ENCODE measurements at places on chromosomes 4 and X.
A peak's percentile ranks its signal among the peaks of the same experiment; 100 is the strongest.

- DNase-seq = no peak
Observed at GRCh38 chrX:153333266-153333665, 687 bp upstream of the ZNF275 start.

- DNase-seq = no peak
Observed at GRCh38 chrX:138791551-138791950, 80.0 kb upstream of the FGF13 start.

DNA sequence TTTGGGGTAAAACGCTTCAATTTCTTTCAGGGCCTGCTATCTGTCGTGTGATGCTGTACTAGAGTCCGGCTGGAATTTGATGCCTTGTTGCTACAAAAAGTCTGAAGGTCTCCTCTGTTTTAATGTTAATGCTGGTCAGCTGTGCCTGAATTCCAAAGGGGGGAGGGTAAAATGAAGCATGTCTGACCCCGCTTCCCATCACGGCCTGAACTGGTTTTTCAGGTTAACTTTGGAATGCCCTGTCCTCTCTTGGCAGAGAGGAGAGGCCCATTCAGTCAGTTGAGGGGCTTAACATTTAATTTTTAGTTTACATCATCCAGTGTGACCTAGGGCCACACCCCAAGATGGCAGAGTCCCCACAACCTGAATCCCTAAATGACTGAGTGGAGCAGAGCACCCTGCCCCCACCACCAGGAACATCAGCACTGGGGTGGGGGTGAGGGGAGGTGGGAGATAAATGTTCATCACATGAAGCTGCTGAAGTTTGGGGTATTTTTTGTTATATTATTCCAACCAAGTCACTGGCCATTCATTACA is 47.9 kb upstream of the GPR78 start:
- no peak for DNase-seq

GRCh38 chr4:61493470-61493869 is 293.3 kb downstream of the ADGRL3 start:
- DNase-seq = no peak

DNA sequence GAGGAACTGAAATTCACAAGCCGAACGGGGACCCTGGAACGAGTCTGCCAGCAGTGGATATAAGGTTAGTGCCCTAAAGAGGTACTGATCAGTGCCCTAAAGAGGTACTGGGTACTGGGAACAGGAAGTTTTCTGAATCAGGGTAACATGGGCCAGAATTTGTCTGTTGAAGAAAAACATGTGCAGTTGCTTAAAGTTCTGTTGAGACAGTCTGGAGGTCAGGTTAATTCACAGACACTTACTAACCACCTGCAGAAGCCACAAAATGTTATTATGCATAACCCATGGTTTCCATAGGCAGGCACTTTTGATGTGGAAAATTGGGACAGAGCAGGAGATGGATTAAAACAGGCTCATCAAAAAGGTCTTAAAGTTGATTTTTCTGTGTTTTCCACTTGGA is 17.9 kb downstream of the SPIN2B start:
- no peak for DNase-seq

DNA sequence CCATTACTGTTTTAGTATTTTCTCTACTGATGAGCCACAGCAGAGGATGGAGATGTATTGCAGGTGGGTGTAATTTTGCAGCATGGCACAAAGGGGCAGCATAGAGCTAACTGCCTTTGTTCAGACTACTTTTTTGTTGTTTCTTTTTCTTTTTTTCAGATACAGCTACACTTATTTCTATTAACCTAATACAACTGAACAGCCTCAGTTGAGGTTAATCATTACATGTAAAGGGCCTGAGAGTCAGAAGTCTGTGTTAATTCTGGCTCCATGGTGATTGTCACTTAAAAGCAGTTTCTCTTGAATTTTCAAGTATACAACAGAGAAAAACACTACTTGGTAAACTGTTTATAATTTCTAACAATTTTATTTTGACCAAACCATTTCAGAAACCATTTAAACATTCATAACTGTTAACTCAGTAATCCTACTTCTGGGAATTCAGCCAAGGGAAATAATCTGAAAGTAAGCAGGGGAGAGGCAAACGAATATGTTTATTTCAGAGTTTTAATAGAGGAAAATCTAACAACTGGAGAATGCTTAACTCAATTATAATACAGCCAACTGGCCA is 13.9 kb upstream of the PPEF2 start:
- DNase-seq = no peak

GRCh38 chr4:138869165-138869564 is 146.4 kb upstream of the NOCT start:
- no peak for DNase-seq

DNA sequence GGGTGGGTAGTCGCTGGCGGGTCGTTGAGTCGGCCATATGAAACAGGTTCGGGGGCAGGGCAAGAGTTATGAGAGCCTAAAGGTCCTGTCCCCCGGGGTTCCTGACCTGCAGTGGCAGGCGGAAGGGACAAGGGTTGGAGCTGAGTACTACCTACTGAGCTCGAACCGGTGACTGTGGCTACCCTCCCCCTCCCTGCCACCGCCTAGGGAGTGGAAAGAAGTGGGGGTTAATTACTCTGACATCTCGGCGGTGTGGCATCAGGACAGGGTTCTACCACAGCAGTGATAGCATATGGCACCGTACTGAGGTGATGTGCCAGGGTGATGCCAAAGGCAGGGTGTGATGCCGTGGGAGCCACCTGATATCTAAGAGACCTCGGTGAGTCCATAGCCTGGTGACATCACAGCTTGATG is 307 bp downstream of the ATG4A start:
- DNase-seq = no peak

DNA sequence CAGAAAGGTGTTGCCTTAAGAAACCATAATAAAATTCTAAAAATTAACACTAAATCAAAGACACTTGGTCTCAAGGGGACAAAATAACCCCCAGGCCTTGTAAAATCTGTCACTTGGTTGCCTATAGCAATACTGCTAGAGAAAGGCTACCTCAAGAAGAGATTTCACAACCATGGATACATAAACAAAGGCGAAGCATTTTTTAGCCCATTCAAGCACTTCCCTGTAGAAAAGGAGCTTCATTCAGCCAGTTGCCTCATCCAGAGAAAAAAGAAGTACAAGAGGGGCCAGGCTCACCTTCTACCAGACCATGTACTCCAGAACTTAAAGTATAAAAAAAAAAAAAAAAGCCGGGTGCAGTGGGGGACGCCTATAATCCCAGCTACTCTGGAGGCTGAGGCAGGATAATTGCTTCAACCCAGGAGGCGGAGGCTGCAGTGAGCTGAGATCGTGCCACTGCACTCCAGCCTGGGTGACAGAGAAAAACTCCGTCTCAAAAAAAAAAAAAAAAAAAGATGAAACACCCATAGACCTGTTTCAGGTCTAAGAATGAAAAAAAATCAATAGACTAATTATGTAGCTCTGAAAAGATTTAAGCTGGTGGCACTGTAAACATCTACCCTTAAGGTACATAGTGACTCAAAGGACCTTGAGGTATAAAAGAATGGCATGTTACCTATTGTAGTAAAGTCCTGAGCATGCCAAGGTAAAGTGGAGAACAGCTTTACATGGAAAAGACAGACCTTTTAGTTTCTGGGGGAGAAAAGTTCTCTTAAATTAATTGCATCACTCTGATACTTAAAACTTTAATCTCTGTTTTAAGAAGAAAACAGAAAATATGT is 18.0 kb downstream of the RUFY3 start:
- no peak for DNase-seq

GRCh38 chrX:101407167-101407747 is 468 bp downstream of the GLA start:
- no peak for DNase-seq

DNA sequence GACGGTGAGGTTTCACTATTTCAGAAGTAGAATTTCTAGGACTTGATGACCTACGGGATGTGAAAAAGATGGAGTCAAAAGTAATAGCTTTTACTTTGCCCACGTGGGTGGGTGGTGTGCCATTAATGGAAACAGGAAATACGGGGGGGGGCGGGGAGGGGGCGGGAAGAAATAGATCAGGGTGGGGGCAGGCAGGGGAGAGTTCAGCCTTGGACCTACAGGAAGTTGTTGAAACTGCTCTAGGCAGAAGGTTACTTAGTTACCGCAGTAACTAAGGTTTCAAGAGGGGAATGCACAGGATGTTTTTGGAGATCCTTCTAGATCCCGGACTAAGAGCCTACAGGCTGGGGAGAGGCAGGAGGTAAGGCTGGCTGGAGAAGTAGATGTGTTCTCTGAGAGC is 3.6 kb upstream of the FHL1 start:
- DNase-seq = no peak

DNA sequence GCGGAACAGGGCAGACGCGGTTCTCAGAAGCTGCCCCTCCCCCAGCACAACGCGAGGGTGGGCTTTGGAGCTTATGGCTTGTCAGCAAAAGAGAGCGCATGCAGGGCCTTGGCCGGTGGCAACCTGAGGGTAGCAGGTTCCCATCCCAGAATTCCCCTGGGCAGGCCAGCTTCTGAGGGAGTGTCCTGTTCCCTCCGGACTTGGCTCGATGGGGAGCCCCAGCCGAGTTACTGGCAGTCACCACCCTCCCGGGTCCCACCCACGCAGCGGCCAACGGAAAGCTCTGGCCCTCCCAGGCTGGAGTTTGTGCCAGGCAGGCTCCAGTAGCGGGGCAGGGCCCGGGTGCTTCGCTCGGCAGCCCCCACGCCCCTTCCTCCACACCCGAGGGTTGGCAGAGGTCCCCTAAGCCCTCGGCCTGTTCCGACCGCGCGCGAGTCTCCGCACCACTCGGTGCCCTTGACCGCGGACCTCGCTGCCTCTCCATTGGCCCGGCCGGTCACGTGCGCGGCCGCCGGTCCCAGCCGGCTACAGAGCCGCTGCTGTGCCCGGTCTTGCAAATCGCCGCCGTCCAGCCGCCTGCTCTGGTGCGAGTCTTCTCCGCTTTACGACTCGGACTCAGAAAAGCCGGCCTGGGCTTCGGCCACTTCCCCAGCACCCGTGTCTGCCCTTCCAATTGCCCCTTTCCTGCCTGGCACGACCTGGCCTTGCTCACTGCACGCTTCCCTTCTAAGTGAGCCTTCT is 20.9 kb upstream of the MTM1 start:
- DNase-seq = peak; percentile 31

GRCh38 chr4:123265443-123265842 is 131.2 kb upstream of the SPRY1 start:
- DNase-seq = no peak

GRCh38 chr4:186015212-186015817 is 53.6 kb upstream of the TLR3 start:
- DNase-seq = no peak

DNA sequence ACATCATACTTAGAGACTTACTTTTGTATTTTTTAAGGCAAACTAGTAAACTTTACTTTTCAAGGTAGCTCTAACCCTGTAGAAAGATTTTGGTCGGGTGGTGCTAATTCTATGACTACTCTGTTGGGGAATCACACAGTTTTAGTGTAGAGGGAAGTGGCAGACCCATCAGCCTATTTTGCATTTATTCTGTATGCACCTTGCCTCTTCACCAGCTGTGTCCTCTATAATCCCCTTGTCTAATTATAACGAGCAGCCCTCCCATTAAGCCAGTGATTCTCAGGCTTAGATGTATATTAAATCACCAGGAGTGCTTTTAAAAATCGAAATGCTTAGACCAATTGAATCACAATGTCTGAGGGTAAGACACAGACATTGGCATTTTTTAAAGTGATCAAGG is 78.1 kb downstream of the GALNT7 start:
- no peak for DNase-seq

- DNase-seq = no peak
Observed at GRCh38 chr4:99352602-99353537, at the start of gene ADH1C. Gene ADH1C, minus strand, starts transcription at chr4:99352746. Its CDS starts 71 bp downstream, at chr4:99352675.

DNA sequence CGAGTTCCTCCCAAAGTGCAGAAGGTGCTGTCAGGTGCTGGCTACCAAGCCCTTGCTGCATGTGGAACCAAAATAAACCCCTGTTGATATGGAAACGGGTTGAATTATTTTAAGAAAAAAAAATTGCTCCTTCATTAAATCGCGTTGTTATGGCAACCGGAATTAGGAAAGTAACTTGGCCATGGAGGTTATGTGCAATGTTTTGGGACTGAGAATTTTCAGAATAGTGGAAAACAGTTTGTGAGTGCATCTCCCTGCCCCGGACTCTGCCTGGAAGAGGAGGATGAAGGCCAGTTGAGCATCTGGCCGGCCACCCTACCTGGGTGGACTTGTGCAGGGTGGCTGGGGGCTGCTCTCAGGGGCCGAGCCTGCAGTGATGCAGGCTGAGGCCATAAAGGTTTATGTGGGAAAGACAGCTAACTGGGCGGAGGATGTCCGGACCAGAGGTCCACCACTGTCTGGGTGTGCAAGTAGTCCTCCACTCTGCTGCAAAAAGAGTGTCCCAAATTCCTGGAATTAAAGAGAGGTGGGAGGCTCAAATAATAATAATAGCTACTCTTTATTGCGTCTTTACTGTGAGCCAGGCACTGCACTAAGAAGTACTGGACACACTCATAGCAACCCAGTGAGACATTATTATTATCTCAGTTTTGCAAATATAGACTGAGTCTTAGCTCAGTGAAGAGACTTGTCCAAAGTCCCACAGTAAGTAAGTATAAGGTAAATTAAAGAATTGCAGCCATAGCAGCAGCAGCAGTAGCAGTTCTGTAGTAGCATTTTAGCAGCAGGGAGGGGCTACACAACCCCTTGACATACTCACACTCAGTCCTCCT is 20.6 kb downstream of the RTL5 start:
- DNase-seq = no peak

GRCh38 chr4:109053257-109053656 is 249.2 kb downstream of the COL25A1 start:
- no peak for DNase-seq

DNA sequence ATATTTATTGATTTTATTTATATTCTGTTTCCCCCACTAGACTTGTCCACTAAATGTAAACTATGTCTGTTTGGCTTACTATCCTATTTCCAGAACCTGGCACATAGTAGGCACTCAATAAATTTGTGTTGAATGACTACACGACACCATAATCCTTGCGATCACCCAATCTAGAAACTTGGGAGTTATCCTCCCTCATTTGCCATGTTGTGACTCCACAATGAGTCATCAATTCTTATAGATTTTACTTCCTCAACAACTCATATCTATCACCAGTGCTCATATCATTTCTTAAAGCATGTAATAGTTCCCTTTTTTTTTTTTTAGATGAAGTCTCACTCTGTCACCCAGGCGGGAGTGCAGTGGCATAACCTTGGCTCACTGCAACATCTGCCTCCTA is 39.9 kb upstream of the VAMP7 start:
- no peak for DNase-seq

- no peak for DNase-seq
Observed at GRCh38 chrX:23374291-23374690, 39.6 kb downstream of the PTCHD1 start.

DNA sequence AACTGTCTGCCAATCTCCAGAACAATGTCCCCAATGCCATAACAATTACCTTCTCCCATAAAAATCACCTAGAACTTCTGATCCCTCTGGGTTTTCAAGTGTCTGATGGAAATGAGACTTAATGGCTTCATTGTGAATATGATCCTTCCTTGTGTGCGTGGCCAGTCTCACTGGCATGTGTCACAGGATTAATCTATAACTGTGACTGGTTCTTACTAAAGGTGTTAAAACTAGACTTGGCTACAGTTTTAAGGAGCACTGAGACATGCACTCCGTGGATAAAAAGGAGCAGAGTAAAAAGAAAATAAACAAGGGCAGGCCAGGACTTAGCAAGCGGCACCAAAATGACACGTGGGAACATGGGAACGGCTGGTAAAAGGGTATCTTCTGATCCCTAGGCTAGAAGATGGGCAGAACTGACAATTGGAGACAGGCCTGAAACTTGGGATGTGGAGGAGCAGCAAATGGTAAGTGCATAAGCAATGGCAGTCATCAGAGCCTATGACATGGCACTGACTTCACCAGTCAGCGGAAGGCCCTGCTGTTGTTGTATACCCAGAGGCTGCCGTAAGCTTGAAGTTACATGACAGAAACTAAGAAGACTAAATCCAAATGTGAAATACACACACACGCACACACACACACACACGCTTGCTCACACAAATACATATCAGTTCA is 256.6 kb upstream of the NOCT start:
- DNase-seq = no peak

Data from NCI-H1930 (cell line).